ENCODE measurements at places on chromosomes 5 and 9.

DNA sequence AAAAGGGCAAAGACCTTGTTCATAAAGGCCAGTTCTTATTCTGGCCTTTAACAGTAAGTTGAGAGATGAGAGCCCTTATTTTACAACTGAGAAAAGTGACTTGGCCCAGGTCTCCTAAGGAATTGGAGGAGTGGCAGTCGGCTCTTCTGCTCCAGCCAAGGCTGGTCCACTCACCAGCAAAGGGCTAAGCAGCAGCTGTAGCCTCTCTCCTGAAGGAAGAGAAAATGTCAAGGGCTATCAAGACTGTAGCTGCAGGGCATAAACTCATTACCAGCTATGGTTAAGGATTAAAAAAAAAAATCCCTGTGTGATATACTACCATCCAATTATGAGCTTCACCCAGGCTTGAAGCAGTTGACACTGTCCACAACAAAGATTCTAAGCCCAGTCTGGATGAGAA, 138.6 kb upstream of the RAD23B start:
- DNase-seq = no peak

- no peak for DNase-seq
These were observed 680.0 kb downstream of the SEMA5A start for GRCh38 chr5:8865686-8866374.

- no peak for DNase-seq
These were observed 4.6 kb upstream of the CDC37L1 start for GRCh38 chr9:4674783-4675182.

DNA sequence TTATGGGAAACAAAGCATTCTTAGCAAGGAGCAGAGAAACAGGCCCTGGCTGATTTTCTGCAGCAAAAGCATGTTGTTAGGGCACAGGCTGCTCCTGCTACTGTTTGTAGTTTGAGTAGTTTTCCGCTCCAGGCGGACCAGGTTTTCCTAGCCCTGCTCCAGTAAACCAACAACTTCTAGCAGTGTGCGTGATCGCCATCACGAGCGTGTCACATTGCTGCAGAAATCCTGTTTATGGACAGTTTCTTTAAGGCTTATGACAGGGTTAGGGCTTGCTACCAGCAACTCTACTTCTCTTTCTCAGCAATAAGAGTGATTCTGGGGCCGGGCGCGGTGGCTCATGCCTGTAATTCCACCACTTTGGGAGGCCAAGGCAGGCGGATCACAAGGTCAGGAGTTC, 803.9 kb upstream of the CDH10 start:
- no peak for DNase-seq

DNA sequence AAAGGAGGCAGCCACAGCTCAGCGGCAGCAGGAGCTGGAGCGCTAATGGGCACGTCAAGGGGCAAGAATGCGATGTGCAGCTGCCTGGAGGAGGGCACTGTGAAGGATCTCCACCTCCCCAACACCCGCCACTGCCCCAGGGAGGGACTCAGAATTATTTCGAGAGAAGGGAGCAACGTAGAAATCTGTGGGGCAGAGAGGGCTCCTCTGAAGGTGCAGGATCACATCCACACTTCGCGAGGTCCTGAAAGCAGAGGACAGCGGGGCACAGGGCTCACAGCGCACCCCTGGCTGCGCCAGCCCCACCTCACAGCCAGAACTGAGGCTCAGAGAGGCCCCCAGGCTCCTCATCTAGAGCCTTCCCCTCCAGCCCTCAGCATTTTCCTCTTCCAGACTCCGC, 7.9 kb downstream of the COL23A1 start:
- no peak for DNase-seq

GRCh38 chr9:3852545-3852944, 326.7 kb upstream of the RFX3 start:
- DNase-seq = no peak
